NCI-H460 (cell line): ENCODE measurements at places on chromosomes 16 and 17.

DNA sequence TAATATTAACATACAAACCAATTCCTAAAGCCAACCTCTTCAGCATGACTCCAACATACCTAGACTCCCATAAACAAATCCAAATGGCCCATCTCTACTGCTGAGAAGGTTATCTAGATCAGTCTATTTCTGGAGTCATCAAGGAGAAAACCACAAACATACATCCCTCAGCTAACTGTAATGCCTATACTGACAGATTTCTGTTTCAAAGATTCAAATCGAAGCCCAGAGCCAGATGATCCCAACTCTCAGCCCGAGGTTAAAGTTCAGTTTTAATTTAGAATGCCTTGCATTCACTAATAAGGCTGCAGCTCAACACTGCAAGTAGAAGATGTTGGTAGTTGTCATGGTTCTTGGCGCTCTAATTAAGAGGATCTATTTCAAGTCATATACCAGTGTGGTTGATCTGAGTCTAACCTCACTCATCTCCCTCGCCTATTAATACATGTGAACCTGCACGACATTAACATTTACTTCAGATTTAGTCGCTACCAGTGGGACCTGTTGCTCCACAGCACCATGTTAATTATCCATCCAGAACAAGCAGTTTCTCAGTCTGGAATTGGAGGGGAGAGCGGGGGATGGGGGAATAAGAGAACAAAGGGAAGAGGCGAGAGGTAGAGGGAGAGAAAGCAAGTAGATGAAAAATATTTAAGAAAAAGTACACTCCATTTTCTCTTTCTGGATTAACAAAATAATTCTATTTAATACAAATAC, 15.4 kb downstream of the PHF12 start:
- DNase-seq = no peak

GRCh38 chr16:17431968-17432625, 38.7 kb downstream of the XYLT1 start:
- DNase-seq = no peak

DNA sequence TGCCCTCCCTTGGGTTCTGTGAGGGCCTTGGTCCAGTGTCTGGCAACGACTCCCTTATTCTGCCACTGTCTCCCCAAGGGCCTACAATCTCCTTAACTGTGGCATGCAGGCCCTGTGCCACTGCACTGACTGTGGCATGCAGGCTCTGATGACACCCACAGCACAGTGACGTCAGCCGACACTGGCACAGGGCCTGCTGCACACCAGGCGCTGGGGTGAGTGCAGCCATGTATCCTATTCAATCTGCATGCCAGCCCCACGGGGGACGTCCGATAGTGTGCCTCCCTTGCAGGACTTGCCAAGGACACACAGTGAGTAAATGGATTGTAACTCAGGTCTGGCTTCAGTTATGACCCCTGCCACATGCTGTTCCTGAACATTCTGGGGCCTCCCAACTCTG, 39.8 kb upstream of the RASD1 start:
- peak; percentile 85 for DNase-seq

DNA sequence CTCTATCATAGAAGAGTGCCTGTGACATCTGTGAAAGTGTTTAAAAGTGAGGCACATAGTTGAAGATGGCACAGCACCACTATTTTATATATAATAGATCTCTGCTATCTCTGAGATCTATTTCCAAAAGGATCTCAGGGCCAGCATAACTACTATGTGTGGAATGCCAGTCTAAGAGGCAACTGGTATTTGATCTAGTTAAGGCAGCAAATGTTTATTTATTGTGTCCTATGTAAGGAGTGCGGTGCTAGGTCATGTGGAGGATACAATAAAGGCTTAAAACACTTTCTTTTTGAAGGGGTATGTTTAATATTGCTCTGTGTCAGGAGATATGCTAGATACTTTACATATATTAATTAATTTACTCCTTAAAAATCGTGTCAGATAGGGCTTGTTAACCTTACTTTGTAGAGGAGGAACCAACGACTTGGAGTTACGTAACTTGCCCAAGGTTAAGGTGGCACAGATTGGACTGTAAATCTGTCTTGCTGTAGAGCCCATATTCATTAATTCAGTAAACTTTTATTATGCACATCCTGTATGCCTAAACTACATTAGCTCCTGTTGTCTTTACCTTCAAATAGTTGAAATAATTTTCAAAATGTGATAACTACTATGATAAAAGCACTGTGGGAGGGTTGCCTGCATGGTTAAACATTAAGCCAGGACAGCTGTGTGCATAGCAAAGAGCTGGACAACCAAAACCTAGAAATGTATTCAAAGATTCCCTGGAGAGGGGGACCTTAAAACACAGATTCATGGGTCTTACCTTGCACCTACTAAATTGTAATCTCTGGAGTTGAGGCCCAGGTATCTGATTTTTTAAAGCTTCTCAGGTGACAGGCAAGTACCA, 83.3 kb downstream of the NLK start:
- no peak for DNase-seq

- no peak for DNase-seq
These were observed 76.8 kb upstream of the LGALS9 start for GRCh38 chr17:27554152-27554551.

DNA sequence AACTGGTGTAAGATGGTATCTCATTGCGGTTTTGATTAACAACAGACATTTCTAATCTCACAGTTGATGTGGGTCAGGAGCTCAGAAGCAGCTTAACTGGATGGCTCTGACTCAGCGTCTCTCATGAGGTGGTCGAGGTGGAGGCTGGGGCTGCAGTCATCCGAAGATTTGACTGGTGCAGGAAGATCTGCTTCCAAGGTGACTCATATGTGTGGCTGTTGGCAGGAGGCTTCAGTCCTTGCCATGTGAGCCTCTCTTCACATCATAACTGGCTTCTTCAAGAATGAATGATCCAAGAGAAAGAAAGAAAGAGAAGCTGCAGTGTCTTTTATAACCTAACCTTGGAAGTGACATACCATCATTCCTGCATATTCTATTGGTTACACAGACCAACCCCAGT, 376.1 kb downstream of the SEC14L1 start:
- DNase-seq = no peak

DNA sequence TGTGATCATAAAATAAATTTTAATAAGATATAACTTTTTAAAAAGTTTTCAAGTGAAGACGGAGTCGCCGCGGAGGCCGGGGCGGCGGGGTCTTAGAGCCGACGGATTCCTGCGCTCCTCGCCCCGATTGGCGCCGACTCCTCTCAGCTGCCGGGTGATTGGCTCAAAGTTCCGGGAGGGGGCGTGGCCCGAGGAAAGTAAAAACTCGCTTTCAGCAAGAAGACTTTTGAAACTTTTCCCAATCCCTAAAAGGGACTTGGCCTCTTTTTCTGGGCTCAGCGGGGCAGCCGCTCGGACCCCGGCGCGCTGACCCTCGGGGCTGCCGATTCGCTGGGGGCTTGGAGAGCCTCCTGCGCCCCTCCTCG, at the start of gene FOXC2:
Gene FOXC2 (plus strand): TSS at position 229 of the 365 bp plus-strand sequence. CDS start 507 bp downstream, outside the sequence.
- no peak for DNase-seq
